Activated naive CD4-positive, alpha-beta T cell (primary cell): ENCODE measurements at places on chromosomes 3 and 15.

- DNase-seq: no peak
These were observed 432.2 kb upstream of the LMCD1 start for GRCh38 chr3:8069471-8069870.

DNA sequence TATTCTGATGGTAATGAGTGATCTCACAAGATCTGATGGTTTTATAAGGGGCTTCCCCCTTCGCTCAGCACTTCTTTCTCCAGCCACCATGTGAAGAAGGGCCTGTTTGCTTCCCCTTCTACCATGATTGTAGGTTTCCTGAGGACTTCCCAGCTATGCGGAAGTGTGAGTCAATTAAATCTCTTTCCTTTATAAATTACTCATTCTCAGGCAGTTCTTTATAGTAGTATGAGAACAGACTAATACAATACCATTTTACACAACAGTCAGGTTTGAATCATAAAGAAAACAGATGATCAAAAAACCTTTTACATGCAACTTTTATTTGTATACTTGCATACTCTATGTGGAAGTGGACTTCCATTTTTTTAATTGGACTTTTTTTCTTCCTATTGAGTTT lies 46.7 kb upstream of the CBLB start:
- no peak for DNase-seq

DNA sequence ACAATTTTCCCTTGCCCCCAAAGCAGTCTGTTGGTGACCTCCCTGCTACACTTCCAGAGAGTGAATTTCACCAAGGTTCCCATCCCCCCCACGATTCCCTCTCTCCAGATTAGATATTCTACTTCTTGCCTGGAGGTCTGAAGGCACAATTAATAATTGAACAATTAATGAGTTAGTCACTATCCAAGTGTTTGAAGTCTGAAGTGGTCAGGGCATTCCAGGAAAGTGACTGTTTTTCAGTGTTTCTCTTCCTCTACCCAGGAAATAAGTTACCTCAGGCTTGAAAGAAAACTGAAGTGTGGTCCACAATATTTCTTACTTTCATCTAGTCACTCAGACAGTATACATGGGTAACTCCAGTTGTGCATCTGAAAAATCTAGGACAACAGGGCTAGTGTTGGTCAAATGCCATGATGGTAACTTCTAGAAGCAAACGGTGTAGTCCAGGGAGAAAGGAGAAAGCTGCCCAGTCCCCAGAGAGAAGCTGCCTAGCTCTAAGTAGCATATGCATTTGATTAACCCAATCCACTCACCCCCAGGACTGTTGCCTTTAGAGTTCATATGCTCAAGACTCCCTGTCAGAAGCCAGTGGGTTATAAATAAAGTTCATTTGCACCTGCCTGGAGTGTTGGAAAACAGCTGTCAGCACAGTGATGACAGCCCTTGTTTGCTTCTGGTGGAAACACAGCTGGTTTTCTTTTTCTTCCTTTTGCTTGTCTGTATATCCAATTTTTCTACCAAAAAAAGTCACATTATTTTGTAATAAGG lies 2.3 kb upstream of the TM4SF4 start:
- DNase-seq: no peak

GRCh38 chr3:183591881-183592521 lies 36.5 kb upstream of the KLHL6 start:
- no peak for DNase-seq

DNA sequence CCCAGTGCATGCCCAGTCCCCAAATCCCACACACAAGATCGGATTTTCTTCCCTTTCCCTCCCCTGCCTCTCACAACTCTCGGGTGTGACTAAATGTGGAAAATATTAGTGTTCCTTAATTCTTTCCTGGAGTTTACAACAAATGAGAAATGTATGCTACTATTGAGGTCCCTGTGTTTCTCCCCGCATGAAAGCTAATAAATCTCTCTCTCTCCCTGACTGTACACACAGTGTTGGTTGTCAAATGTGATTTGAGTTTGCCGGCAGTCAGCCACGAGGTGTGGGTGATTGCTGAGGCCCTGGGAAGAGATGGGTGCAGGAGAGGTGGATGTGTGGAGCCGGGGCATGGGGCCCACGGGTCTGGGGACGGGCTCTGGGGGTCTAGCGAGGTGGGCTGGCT lies 161.4 kb upstream of the IQSEC1 start:
- DNase-seq: no peak

DNA sequence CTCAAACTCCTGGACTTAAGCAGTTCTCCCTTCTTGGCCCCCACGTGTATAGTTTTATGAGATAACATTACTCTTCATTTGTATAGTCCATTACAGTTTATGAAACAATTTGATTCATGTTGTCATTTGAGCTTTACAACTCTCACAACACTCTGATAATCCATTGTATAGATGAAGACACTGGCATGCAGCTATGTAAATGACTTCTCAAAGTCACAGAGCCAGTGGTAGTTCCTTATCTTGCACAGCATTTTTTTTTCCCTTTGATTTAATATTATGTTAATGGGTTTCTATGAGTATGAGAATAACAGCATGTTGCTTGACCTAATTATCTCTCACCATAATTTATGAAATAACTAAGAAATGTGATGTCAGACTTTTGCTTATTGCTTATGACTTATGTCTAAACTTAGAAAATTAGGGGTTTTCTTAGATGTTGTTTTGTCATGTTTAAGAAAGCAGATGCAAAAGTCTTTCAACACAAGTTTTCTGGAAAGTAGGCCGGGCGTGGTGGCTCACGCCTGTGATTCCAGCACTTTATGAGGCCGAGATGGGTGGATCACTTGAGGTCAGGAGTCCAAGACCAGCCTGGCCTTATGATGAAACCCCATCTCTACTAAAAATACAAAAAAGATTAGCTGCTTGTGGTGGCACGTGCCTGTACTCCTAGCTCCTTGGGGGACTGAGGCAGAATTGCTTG lies 13.3 kb downstream of the VPS8 start:
- no peak for DNase-seq
